ENCODE measurements at places on chromosomes 6 and 20.

GRCh38 chr20:53940907-53941545 is 129.4 kb downstream of the BCAS1 start:
- DNase-seq: no peak

DNA sequence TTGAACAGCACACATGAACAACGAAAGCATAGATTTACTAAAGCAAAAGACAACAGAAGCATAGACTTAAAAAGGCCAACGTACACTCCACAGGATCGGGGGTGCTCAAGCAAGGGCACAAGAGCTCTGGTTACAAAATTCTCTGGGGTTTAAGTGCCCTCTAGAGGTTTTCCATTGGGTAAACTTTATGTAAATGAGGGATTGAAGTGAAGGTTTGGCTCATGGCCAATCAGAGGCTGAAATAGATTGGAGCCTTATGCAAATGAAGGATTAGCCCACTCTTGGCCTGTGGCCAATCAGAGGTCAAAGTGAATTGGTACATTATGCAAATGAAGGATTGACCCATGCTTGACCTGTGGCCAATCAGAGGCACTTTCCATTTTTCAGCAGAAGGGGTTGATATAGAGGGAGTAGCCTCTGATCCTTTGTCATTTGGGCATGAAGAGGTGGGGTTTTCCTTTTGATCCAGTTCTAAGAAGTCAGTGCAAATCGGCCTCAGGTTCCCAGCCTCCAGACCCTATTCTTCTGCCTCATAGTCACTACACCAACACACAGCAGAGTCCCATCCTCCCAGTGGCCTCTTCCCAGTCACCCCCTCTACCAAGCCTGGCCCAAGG is 244.9 kb downstream of the THBS2 start:
- no peak for DNase-seq

DNA sequence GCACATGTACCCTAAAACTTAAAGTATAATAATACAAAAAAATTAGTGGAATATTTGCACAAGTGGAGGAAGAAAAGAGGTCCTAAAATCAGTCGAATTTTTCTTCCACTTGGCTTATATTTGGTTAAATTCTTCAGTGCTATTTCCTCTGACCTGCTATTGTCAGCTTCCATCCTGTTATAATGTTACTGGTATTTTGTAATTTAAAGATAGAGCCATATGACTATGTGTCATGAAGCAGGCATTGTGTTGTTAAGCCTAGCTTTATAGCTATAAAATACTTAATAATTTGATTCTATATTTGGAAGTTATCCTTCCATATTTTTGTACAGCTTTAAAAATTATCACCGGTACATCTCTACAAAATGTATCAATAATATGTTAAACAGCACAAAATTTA is 455.9 kb upstream of the MARCKS start:
- no peak for DNase-seq

- DNase-seq: peak; percentile 87
These were observed 92.6 kb upstream of the CLDN20 start for GRCh38 chr6:155171109-155171746.

GRCh38 chr6:155382338-155382685 is 68.0 kb upstream of the TFB1M start:
- no peak for DNase-seq

DNA sequence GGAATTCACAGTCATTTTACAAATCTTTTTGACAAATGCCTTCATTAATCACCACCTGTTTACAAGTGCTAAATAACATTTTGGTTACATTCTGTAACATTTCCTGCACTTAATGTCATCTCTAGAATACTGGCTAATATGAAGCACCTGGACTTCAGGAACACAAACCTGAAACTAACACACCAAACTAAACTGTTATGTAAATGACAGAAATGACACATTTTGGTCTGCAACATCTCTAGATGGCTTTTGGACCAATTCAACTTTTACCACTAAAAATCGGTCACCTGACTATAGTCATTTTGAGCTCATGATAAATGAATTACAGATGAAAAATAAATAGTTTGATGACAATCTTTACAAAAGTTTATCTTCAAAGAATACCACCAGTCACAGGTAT is 80.6 kb downstream of the ATG5 start:
- DNase-seq: no peak

GRCh38 chr20:63317601-63318291 is 24.8 kb downstream of the COL20A1 start:
- DNase-seq: no peak

GRCh38 chr6:42287756-42288155 is 70.1 kb upstream of the MRPS10 start:
- DNase-seq: no peak

DNA sequence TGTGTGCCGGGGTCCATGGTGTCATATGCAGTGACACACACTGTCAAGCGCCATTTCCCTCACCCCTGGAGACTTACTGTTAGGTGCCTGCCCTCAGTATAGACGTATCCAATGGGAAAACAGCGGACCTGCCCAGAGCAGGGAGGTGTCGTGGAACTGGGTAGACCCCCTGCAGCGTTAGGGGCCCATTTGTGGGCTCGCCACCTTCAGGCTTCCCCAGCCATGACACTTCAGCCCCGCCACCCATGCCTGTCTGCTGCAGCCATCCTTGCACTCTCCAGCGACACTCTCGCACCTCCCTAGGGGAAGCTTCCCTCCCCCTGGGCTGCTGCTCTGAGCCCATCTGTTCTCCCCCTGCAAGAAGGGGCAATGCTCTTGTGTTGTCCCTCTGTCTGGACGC is 43.2 kb downstream of the STK35 start:
- DNase-seq: no peak

DNA sequence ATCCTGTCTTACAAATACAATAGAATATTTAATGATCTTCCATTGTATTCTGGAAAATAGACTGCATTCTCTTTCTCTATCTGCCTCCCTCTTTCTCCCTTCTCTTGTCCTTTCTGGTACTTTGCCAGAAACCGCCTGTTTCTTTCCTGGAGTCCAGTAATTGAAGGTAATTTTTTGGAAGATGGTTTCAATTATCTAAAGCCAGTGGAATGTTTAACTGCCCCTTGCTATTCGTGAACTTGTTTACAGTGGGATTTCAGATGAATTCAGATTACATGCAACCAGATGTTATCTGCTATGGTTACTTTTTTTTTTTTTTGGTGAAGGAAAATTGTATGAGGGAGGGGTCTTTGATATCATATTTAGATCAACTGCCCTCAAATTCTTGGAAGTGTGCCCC is 655.5 kb upstream of the FLRT3 start:
- no peak for DNase-seq

- no peak for DNase-seq
These were observed 164.9 kb downstream of the CDH26 start for GRCh38 chr20:60123096-60123495.

DNA sequence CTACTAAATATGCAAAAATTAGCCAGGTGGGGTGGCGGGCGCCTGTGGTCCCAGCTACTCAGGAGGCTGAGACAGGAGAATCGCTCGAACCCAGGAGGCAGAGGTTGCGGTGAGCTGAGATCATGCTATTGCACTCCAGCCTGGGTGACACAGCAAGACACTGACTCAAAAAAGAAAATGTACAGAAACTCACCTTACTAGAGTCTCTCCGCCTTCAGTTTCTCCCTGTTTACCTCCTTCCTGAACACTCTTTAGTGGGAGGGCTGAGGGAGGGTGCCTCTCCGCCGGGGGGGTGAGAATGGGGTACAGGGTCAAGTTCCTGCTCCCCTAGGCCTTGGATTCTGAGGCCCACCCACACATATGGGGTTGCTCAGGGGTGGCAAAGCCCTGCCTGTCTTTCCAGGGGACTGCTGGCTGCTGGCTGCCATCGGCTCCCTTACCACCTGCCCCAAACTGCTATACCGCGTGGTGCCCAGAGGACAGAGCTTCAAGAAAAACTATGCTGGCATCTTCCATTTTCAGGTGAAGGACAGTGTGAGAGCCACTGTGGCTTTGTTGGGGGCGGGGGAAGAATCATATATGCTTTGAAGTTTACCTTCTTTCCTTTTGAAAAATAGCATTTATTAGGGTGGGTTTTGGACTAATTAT is 13.4 kb downstream of the CAPN11 start:
- no peak for DNase-seq

GRCh38 chr20:41391587-41392001 is 25.0 kb upstream of the EMILIN3 start:
- DNase-seq: no peak

DNA sequence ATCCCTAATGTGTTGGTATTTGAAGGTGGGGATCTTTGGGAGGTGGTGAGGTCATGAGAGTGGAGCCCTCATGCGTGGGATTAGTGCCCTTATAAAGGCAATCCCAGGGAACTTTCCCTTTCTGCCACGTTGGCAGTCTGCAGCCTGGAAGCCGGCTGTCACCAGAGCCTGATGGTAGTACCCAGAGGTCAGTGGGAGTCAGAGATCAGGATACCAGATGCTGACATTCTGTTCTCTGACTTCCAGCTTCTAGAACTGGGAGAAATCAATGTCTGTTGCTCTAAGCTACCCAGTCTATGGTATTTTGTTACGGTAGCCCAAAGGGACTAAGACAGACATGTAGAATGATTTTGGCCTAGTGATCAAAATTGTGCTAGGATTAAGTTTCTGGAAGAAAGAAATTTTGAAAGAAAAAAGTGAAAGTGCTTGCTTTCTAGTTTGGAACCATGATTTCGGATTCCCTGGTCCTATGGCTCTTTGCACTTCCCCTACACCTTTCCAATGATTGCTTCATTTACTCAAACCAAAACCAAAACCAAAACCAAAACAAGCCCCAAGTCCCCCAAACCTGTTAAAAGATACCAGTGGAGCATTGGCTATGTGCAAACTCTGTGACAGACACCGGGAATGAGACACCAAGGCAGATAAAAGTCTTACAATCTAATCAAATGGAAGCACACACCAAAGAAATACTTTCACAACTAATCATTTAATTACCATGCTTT is 173.7 kb upstream of the ZNF217 start:
- DNase-seq: no peak

- DNase-seq: no peak
These were observed 239.8 kb upstream of the SULF2 start for GRCh38 chr20:48025051-48025515.

GRCh38 chr20:20223981-20224380 is 143.9 kb upstream of the INSM1 start:
- DNase-seq: no peak

GRCh38 chr6:106572875-106573585 is 56.3 kb downstream of the RTN4IP1 start:
- DNase-seq: no peak

DNA sequence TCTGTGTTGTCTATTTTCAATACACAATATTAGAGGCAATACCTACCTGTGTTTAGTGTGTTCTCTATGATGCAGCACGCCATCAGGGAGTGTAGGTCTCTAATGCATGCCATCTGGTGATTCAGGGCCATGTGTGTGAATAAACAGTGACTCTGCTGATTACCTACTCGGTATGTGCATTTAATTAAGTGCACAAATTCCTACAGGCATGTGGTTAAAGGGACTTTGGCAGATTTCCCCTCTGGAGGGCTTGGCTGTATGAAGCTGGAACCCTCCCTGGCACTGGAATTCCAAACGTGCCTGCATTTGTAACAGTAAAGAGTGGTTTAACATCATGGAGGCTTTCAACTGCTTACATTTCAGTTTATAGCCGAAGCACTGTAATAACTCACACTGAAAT is 401.5 kb upstream of the SASH1 start:
- no peak for DNase-seq

- DNase-seq: no peak
These were observed 41.9 kb upstream of the NR2E1 start for GRCh38 chr6:108123946-108124345.

DNA sequence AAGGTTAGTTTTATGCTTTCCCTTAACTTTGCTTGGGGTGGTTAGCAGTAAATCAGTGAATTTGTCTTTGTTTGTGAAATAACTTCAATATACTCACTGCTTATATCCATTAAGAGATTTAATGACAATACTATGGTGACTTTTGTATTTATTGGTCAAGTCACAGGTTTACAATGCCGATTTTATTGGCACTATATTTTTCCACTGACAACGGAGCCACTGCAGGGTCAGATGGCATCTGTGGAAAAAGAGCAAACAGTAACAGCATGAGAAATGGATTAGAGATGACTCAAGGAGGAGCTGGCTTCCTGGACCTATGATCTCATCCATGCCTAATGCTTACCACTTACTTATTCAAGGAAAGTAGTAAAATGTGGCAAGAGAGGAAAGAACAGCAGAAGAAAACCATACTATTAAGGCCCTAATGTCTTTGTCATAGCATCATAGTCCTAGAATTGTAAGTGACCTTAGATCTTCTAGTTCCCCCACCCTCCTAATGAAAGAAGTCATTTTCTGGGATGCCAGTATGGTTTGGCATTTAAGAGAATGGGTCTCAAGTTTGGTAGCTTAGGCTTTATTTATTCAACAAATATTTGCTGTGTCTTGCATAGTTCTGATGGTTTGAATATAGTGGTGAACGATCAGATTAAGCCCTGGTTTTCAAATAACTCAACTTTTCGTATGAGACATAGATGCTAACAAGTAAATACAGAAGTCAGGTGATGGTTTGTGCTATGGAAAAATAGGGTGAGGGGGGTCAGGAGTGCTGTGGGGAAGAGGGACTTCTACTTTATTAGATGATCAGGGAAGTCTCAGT is 18.5 kb downstream of the RNF144B start:
- no peak for DNase-seq

DNA sequence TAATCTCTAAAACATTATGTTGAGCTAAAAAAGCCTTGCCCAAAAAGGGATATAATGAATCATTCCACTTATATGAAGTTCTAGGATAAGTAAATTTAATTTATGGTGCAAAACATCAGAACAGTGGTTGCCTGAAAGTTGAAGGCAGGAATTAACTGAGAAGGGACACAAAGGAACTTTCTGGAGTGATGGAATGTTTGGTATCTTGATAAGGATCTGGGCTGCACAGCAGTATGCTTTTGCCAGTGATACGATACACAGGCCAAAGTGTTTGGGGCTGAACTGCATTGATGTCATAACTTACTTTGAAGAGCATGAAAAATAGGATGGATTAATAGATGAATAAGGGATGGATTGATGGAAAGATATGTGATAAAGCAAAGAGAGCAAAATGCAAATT is 146.1 kb upstream of the LRFN2 start:
- DNase-seq: no peak

- no peak for DNase-seq
These were observed 127.0 kb upstream of the LRFN2 start for GRCh38 chr6:40714143-40714542.

DNA sequence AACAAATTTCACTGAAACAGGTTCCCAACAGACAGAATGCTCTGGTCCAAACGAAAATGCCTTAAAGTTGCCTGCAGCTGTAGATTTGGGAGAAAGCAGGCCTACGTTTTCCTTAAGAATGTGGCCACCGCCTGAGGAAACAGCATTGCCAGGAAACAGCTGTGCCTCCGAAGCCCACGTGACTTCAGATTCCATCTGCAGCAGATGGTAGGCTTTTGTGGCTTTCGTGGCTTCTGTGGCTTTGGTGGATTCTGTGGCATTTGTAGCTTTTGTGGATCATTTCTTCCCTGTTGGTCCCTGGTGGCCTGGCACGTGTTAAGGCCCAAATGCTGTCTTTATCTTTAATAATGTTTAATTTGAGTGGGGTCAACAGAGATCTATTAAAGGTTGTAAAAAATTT is 222.9 kb downstream of the TTLL2 start:
- DNase-seq: no peak

Measured in activated T-cell treated with anti-CD3 and anti-CD28 coated beads, Interleukin-2, amount 50 U/mL, for 48 hours (primary cell).